ENCODE measurements at places on chromosomes 11 and 22.

GRCh38 chr11:85672105-85672902 lies 7.4 kb upstream of the CREBZF start:
- DNase-seq: no peak

- no peak for DNase-seq
These were observed 73.2 kb downstream of the SLC35F2 start for GRCh38 chr11:107785401-107785800.

GRCh38 chr22:38733329-38733723 lies 22.5 kb downstream of the SUN2 start:
- no peak for DNase-seq

DNA sequence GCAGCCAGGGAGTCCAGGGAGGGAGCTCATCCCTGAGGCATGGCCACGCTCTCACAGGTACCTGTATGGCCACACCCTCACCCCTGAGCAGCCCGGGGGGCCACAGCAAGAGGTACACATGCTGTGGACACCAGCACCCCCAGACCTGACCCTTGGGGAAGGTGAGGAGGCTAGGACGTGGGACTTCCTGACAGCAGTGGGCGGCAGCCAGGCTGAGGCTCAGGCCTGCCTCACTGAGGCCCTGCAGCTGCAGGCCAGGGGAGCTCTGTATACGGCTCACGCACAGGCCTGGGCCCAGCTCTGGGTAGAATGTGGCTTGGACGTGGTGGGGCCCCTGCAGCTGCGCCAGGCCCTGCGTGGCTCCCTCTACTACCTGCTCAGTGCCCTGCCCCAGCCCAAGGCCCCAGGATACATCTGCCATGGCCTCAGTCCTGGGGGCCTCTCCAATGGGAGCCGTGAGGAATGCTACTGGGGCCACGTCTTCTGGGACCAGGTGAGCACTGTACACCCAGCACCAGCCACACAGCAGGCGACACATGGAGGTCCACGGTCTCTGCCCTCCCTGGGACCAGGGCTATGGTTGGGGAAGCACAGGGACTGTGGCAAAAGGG lies 1.8 kb downstream of the PGGHG start:
- DNase-seq: no peak

DNA sequence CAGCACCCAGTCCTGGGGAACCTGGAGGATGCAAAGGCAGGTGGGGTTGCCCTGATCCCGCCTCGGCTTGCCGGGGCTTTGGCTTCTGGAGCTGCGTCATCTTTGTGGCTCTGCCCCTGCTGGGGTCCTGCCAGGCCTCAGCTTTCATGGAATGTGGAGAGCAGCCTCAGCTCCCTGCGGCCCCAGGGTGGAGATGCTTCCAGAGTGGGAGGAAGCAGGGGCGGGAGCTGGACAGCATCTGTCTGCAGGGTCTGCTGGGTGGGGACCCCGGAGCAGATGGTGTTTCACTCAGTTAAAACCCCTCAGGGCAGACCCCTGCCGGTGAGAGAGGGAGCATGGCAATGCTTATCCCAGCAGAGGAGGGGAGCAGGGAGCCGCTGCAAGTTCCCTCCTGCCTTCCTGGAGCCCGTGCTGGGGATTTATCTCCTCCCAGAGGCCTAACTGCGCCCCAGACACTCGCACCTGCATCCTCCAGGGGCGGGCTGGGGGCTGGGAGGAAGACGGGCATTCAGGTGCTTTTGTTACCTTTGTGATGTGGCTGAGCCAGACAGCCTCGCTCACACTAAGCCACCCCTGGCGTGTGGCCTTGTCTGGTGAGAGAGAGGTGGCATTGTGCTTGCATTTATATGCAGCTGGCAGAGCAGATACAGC lies 15.7 kb downstream of the GRIK4 start:
- no peak for DNase-seq

DNA sequence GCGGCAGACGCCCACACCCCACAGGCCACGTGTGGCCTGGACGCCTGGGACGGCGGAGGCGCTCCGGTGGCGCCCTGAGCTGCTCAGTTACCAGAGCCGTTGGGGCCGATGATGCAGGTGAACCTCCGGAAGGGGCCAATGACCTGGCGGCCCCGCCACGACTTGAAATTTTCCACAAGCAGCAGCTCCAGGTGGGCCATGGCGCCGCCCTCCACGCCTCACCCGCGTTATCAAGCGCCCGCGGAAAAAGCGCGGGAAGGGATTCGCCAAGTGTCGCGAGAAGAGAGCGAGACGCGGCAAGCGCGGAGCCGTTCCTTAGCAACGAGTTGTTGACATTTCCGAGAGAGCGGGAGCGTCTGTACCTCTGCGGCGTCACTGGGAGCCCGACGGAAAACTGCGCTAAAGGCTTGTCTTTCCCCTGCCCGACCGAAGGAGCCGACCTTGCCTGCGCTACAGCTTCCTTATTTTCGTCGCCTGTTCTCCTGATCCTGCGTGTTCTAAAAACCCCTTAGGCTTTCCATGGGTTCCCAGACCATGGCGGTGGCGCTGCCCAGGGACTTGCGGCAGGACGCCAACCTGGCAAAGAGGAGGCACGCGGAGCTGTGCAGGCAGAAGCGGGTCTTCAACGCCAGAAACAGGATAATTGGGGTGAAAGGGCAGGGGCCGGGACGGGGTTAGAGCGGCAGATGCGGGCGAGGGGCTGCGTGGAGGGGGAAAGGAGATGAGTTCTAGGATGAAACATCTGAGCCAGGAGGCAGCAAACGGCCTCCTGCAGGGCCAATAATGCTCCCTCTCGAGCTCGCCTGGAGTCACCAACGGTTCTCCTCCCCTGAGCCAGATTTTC lies at the start of the genes RIBC2 and SMC1B:
Gene RIBC2 (plus strand): TSS at position 326 of the 844 bp plus-strand sequence. CDS start 194 bp downstream, at position 520.
Gene SMC1B (minus strand): TSS at position 232 of the 844 bp plus-strand sequence. CDS start 32 bp downstream, at position 200.
- DNase-seq: peak; percentile 50

All from stimulated activated CD4-positive, alpha-beta T cell treated with anti-CD3 and anti-CD28 coated beads, Interleukin-1b, Interleukin-23, amount 100 ng/mL, for 1 hour (primary cell).